ENCODE measurements at places on chromosomes 3 and 15.

- DNase-seq, result no peak
Measured at GRCh38 chr3:43080726-43081568, 24.9 kb downstream of the POMGNT2 start.

DNA sequence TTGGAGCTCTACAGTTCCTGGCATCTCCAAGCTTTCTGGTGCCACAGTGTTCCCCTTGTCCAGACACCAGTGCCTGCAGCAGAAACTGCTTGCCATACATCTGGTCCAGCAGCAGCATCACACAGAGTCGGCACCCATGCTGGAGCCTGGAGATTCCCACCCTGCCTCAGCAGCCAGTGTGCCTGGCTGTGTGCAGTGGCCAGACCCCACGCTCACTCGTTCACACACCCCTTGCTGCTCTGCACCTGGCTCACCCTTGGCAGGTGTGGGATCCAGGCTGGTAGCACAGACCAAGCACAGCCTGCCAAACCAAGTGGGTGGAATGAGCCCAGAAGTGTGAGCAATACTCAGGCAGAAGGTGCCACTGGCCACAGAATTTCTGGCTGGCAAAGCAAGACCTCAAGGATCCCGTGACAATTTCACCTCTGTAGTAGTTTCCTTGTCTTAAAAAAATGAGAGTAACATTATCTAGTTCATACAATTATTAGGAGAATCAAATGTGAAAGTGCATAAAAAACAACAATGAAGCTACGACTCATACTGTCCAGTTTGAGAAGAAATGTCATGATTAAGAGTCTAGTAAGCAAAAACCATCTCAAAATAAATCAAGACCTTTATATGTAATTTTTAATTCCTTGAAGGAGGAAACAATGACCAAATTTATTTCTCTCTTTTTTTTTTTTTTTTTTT, 22.9 kb upstream of the ZBED2 start:
- DNase-seq, result no peak

- no peak for DNase-seq
Measured at GRCh38 chr3:72274493-72275330, 489.8 kb upstream of the PROK2 start.

GRCh38 chr3:192570821-192571791, 156.2 kb downstream of the FGF12 start:
- no peak for DNase-seq

DNA sequence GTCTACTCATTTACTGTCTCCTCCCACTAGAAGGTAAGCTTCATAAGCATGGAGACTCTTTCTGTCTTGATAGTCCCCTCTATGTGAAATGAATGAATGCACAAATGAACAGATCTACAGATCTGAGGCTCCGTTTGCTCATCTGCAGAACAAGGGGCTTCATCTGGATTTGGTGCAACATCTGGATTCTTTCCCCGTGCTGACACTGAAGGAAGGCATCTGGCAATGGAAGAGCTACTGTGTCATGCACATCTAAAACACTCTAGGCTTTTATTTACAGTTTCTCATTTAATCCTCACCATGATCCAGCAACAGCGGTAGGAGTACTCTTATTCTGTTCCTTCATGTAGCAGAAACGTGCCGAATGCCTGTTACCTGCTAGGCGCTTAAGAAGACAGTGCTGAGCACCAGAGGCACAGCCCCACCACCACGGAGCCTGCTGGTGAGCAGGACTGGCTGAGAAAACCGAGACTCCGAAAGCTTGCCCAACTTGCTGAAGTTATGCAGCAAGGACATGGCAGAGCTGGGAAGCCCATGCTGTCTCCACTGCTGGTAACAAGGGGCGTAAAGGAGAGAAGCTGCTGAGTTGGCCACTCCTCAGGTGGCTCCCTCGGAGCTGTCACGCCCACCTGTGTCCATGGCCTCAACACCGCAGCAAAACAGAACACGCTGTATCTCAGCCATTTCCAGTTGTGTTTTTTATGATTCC, 31.1 kb downstream of the LSM3 start:
- DNase-seq, result no peak

GRCh38 chr3:112773864-112774263, 72.8 kb downstream of the CD200R1L start:
- no peak for DNase-seq

DNA sequence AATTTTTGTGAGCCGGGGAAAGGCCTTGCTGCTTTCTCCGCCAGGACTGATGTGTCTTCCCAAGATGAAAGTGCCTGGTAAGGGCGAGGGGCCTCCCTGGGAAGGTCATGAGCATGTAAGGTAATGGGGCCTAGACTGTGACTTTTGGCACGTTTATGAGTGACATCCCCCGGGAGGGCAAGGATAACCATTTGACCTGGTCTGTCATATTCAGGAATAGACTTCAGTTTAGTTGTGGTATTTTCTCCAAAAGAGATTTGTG, 631 bp upstream of the CNBP start:
- DNase-seq, result no peak

DNA sequence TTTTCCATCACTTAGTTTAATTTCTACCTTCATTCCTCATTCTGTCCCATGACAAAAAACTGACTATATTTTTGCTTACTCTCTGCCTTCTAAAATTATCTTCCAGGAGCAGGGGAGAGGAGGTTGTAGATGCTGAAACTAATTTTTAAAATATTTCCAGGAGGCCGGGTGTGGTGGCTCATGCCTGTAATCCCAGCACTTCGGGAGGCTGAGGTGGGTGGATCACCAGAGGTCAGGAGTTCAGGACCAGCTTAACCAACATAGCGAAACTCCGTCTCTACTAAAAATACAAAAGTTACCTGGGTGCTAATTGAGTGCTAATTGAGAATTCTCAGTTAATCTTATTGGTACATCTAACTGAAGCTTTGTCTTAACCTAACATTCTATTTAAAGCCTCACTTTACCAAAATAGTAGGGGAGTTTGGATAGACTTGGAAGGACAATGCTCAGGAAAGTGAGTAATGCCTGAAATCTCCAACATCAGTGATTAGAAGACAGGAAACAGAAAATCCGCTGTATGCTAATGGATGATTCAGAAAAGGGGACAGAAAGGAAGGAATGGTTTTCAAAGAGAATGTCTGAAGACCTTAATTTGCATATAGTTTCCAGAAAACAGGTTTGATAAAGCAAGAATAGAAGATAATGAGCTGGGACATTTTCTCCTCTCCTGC, 336.1 kb downstream of the GBE1 start:
- no peak for DNase-seq

- DNase-seq, result no peak
Measured at GRCh38 chr3:40631341-40631995, 106.7 kb downstream of the ZNF621 start.

- no peak for DNase-seq
Measured at GRCh38 chr3:27194861-27195483, 174.2 kb downstream of the NEK10 start.

DNA sequence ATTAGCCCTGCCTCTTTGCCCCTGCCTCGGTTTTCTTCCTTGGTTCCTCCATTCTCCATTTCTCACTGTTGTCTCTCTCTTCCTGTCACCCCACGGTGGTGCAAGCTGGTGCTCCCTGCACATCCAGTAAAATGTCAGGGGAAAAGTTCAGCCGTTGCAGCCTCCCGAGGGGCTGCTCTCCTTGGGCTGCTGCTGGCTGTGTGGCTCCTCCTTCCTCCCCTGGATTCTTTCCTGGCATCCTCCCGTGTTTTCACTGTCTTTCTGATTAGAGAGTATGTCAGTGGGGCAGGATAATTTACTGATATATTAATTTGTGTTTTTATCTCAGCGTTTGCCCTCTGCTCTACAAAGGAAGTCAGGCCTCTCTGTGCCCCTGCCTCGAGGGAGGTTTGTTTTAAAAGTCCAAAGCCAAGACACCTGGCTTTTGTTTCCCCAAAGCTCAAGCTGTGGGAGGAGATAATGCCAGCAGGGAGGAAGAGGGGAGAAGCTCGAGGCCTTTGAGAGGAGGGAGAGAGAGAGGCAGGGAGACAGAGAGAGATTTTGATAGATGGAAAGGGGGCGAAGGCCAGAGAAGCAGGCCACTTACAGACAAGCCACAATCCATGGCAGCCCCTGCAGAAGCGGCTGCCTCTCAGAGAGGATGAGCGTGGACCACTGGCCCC, 150.3 kb upstream of the NR2F2 start:
- DNase-seq, result no peak

GRCh38 chr3:132570016-132570415, 27.1 kb upstream of the ACKR4 start:
- no peak for DNase-seq

DNA sequence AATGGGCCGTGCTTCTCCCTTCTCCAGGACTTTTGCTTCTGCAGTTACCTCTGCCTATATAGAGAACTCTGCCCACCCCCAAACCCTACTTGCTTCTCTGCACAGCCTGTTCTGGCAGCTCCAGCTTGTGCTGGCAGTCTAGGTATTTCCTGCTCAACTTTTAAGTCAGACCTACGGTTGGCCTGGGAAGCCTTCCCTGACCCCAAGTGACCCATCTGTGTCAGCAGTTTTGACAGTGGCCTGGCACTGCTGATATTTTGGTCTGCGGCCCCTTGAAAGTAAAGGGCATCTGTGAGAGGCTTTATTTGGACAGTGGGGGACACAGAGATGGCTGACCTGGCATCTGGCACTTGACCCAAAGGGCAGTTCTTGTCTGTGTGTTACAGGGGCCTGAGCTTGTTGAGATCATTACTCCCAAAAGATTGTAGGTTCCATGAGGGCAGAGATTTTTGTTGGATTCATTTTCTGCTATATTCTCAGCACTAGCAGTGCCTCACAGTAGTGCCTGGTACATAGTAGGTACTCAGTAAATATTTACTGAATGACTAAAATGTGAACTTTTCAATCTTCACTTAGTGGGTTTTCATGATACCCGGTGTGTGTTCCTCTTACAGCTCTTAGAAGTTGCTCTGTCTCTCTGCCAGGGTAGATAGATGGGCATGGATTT, 55.2 kb upstream of the TRAK1 start:
- no peak for DNase-seq

DNA sequence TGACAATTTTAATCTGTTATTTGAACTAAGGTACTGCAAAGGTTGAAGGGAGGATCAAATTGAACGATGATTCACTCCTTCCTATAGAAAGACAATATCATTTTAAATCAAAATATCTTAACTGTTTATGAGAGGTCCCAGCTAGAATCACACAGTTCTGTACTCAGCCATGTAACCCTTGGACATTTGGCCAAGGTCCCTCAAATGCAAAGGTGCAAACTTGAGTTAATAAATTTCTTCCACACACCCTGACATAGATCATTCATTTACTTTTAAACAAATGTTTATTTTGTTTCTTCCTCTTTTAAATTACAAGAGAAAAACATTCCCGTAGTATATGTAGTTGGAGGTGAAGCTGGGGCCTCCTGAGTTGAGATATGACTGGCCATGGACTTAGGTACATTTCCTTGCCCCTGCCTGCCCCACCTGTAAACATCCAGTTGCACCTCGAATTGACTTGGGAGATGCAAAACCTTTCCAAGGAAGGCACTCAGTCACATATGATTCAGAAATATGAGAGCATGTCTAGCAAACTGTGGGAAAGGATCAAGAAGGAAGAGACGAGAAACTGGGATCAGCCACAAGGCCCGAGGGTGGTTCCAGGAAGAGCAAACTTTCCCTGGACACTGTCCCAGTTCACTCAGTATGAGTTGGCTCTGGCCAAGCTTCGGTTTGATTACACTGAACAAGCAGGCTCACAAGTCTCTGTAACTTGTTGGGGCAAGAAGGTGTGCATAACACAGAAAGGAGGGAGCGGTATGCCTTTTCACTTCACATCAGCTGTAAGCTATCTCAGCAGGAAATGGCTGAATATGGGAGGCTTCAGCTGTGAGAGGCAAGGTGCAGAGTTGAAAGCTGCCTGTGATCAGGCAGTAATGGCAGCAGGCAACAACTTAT, 6.7 kb downstream of the TNFSF10 start:
- no peak for DNase-seq

DNA sequence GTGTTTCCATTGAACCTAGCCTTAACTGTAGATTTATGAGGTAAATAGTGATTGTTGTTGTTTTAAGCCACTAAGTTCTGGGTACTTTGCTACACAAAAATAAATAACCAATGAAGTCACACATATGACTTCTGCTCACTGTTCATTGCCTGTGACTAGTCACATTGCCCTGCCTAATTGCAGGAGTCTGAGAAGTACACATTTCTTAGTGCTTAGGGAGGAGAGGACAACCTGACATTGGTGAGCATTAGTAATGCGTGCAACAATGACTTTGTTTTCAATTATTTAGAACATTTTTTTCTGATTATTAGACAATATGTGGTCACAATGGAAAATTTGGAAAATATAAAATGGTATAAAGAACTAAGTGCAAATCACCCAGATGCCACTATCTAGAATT, 133.2 kb upstream of the DAZL start:
- DNase-seq, result no peak

- no peak for DNase-seq
Measured at GRCh38 chr3:33795856-33796536, 2.4 kb upstream of the PDCD6IP start.

GRCh38 chr15:93820566-93820965, 410.8 kb upstream of the MCTP2 start:
- no peak for DNase-seq

GRCh38 chr15:60649845-60650548, 171.1 kb upstream of the ICE2 start:
- DNase-seq, result no peak

GRCh38 chr15:100570735-100571313, 31.2 kb downstream of the LINS1 start:
- DNase-seq, result no peak

- no peak for DNase-seq
Measured at GRCh38 chr15:66658044-66658443, 44.0 kb upstream of the SMAD6 start.

DNA sequence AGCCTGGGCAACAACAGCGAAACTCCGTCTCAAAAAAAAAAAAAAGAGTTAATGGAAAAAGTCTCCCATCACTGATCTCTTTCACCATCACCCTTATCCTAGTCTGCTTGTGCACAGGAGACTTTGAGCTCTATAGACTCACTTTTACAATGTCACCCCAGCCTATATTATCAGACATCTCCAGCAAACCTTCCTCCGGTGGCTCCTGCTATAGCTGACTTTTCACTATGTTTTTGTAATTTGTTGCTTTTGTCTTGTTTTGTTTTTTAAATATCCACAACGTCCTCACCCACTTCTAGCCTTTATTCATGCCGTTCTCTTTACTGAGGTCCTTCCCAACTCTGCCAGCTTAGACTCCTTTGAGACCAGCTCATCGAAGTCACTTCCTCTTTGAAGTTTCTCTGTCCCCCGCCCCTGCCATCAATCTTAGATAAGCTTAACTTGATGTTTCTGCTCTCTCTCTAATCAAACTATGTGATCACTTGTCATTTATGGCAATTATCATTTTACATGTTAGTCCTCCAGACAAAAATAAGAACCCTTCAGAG, 82.7 kb upstream of the CHD2 start:
- no peak for DNase-seq

DNA sequence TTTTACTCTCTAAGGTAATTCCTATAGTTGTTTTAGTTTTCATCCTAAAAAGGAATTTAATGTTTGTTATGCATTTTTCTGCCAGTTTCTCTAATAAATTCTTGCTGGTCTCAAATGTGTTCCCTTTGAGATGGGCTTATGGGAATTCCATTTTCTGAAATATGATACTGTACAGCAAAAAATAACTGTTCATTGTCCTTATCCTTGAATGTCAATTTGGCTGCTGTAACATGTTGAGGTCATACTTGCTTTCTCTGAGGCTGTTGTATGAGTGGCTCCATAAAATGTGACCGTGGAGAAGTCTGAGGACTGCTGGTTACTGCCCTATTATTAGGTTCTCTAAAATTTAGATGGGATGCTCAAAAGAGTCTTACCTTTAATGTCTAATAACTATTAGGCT, 266.5 kb downstream of the ADAMTS17 start:
- DNase-seq, result no peak

- DNase-seq, result no peak
Measured at GRCh38 chr15:70742928-70743327, 20.4 kb downstream of the UACA start.

- DNase-seq, result no peak
Measured at GRCh38 chr3:42803414-42804105, 730 bp downstream of the HIGD1A start.

- DNase-seq, result no peak
Measured at GRCh38 chr3:110855207-110855606, 216.4 kb upstream of the NECTIN3 start.
